ENCODE measurements at places on chromosomes 16 and 17.

GRCh38 chr17:59876107-59876506 is 16.6 kb downstream of the TUBD1 start:
- DNase-seq: no peak

DNA sequence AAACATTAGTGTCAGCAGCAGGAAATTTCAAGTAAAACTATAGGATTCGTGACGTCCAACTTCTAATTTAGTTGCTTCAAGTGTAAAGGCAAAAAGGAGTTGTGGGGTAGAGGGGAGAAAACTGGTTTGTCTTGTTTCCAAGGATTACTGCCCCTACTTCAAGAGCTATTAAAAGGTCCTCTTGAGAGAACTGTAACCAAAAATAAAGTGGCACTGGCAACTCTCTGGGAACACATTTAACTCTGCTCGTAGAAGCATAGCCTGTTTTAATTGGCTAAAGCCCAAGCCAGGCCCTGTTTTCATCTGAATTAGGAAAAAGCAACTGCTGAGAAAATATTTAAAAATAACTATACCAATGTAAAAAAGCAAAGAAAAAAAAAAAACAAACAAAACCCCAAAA is 51.8 kb upstream of the AKAP1 start:
- DNase-seq: peak; percentile 89

GRCh38 chr17:49399995-49400394 is 14.7 kb downstream of the PHB1 start:
- no peak for DNase-seq

GRCh38 chr16:12470311-12471229 is 333.1 kb downstream of the CPPED1 start:
- DNase-seq: no peak

GRCh38 chr16:1430759-1431496 is at the start of gene PERCC1:
Gene PERCC1, plus strand, starts transcription at chr16:1431078. Its CDS starts 1,516 bp downstream, at chr16:1432594.
- DNase-seq: peak; percentile 83

DNA sequence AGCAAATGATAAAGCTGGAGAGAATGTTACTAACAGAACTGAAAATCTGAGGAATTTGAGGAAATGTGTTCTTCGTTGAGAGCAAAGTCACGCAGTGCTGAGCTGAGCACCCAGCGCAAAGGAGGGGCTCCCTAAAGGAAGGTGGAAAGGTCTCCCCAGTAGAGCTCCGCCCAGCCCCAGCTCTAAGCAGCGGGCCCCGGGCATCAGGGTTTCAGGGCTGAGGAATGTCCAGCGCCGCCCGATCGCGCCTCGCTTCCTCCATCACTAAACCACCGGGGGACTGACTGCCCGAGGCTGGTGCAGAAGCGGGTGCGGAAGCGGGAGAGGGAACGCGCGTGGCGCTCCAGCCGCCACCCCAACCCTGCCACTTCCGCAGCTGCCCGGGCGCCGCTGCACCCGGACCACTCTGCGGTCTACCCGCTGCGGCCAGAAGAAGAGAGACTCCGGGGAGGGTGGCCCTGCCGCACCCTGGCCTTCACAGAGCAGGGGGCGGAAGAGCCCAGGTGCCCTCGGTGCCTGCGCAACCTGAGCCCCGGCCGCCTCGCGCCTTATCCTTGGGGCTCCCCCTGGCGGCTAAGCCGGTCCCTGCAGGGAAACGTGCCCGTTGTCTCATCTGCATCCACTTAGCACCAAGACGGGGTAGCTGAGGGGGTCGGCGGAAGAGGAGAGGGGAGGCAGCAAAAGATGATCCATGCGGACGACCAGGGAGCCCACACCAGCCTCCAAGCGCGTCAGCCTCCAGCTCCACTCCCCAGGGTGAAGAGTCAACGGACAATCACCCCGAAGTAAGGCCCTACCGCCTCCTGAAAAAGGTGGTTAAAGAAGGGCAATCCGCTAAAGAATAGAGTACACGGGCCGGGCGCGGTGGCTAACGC is 12.4 kb upstream of the GUCY2D start:
- peak; percentile 72 for DNase-seq

- no peak for DNase-seq
Measured at GRCh38 chr16:88634994-88635670, 3.2 kb upstream of the IL17C start.

GRCh38 chr16:86768228-86768791 is 190.0 kb downstream of the FOXL1 start:
- DNase-seq: no peak

- DNase-seq: no peak
Measured at GRCh38 chr17:47164263-47164662, 24.8 kb downstream of the CDC27 start.

DNA sequence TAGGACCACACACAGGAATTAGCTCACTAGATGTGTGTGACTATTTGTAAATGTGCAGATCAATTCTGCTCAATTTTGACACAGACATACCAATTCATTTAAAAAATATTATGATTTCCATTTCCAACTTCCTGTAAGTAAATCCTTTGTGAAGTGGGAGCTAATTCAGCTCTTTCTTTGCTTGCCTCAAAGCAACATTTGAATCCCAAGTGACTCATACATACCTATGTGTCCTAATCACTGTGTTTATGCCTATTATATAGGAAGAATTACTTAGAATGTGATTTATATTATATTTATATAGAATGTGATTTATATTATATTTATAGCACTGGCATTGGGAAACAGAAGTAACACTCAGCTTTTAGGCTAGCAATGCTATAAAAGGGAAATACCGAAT is 195.9 kb upstream of the C17orf78 start:
- DNase-seq: no peak

- DNase-seq: no peak
Measured at GRCh38 chr16:67865318-67865717, 7.5 kb upstream of the EDC4 start.

- DNase-seq: no peak
Measured at GRCh38 chr17:45230410-45230786, 8.7 kb downstream of the FMNL1 start.

- DNase-seq: no peak
Measured at GRCh38 chr16:11615748-11616447, 29.2 kb upstream of the LITAF start.

GRCh38 chr16:69182730-69183416 is 4.1 kb upstream of the SNTB2 start:
- peak; percentile 61 for DNase-seq

DNA sequence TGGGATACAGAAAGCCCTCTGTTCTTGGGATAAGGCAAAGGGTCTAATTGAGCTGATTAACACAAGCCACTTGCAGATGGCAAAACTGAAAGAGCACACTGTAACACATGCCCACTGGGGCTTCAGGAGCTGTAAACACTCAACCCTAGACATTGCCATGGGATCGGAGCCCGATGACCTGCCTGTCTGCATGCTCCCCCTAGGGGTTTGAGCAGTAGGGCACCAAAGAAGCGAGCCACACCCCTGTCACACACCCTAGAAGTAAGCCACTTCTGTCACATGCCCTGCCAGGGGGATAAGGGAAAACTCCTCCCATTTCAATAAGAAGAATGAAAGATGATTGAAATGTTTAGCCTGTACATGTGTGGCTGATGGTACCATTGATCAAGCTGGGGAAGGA is 81.3 kb upstream of the IRX6 start:
- DNase-seq: no peak

- no peak for DNase-seq
Measured at GRCh38 chr17:13986855-13987254, 82.4 kb upstream of the COX10 start.

DNA sequence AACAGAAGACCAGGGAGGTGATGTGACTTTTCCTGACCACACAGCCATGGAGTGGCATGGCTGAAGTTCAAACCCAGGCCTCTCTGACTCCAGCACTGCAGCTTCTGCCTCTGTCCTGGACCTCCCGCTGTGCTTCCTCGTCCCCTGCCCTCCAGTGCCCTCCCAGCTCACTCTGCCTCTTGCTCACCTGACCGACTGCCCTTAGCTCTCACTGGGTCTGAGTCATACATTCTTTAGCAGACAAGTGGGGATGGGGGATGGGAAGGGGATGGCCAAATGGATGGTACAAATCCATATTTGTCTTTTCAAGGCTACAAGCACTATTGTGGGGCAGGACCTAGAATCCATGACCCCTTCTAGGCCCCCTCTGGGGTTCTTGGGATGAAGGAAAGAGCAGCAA is 33.0 kb downstream of the PITPNM3 start:
- DNase-seq: no peak

GRCh38 chr17:42340691-42341127 is 47.5 kb downstream of the STAT3 start:
- no peak for DNase-seq

GRCh38 chr16:10638101-10638500 is 56.6 kb downstream of the TEKT5 start:
- DNase-seq: no peak

DNA sequence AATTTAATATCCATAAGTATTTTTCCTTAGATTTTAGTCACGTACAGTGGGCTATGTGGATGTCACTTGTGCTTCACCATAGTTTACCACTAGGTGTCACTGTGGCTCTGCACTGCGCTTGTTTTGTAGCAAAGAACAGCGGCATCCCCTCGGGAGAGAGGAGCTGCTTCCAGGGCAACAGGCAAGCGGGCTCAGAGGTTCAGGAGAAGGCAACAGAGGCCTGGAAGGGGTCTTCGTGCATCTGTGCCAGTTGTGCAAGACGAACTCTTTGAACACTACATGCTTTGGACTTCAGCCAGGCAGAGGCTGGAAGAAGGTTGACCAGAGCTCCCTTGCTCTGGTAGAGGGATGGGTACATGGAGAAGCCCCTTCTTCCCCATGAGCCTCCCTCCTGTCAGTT is 20.6 kb downstream of the CYB561 start:
- DNase-seq: peak; percentile 35

DNA sequence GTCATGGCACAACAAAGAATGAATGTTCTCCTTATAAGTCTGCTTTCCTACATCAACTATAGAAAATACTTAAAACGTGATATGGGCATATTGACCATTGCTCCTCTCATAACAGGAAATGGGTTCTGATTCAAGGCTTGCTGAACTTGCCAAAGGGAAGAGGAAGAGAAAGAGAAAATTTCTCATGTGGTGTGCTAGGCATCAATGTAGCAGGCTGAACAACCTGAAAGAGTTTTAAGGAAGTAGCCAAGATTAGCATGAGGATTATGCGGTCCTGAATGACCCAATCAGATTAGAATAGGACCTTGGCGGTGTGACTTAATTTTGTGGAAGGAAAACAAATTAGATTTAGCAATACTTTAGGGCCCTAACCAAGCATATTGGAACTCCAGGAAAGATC is 617.7 kb upstream of the CDH11 start:
- DNase-seq: no peak

- peak; percentile 66 for DNase-seq
Measured at GRCh38 chr17:58059141-58059540, 24.1 kb upstream of the DYNLL2 start.

- DNase-seq: no peak
Measured at GRCh38 chr16:67429053-67429798, 1.7 kb upstream of the HSD11B2 start.

GRCh38 chr17:81328489-81328888 is 33.4 kb upstream of the SLC38A10 start:
- peak; percentile 14 for DNase-seq

DNA sequence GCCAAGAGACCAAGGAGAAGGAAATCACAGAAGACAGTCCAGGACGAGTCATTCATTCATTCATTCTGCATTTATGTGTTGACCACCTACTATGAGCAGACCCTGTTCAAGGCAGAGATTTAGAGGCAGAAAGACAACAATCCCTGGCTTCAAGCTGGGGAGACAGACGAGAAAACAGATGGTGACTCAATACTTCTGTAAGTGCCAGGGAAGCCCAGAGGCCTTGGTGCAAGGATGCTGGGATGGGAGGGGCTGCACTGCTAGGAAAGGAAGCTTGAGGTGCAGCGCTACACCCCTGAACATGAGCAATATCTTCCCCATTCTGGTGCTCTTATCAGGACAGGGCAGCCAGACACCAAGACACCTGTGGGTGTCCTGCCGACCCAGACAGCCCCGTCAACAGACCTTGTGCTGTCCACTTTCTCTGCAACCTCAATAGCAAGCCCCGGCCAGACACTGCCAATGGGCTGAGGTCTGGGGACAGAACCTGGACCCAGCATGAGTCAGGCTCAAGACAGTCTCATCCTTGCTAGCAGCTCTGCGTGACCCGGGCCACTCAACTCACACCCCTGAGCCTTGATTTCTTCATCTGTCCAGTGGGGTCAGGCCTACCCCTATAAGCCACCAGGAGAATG is 163.5 kb downstream of the COPRS start:
- no peak for DNase-seq

All from DMS79 treated with DMSO at 0.1 percent for 48 hours (cell line).